ENCODE measurements at places on chromosomes 4 and X. TPM values are rescaled to one million over a fixed set of nuclear protein-coding genes. Genes with fewer than 3 reads are reported as not detected.

MAGED1 gene
- polyA plus RNA-seq, result 310 TPM

ZCCHC12 gene
- 25.2 TPM for polyA plus RNA-seq

ENOPH1 gene
- 23.5 TPM for polyA plus RNA-seq

EGF gene
- polyA plus RNA-seq, result not detected

ZNF718 gene
- 2.5 TPM for polyA plus RNA-seq

PF4V1 gene
- polyA plus RNA-seq, result not detected

SEC24D gene
- 36.4 TPM for polyA plus RNA-seq

HTR2C gene
- not detected for polyA plus RNA-seq

MXRA5 gene
- 0.70 TPM for polyA plus RNA-seq

CT47B1 gene
- not detected for polyA plus RNA-seq

SNX12 gene
- polyA plus RNA-seq, result 34.5 TPM

CT47A7 gene
- not detected for polyA plus RNA-seq

ZNF157 gene
- 0.57 TPM for polyA plus RNA-seq

HPGDS gene
- polyA plus RNA-seq, result 0.70 TPM

UGT2B7 gene
- not detected for polyA plus RNA-seq

TRAM1L1 gene
- polyA plus RNA-seq, result 2.0 TPM

NXF2 gene
- polyA plus RNA-seq, result not detected

ARX gene
- polyA plus RNA-seq, result 78.0 TPM

KIF4A gene
- 0.23 TPM for polyA plus RNA-seq

GAB3 gene
- polyA plus RNA-seq, result 0.96 TPM

PLXNB3 gene
- polyA plus RNA-seq, result 3.6 TPM

GPR143 gene
- polyA plus RNA-seq, result 4.2 TPM

ETDA gene
- not detected for polyA plus RNA-seq

BMPR1B gene
- polyA plus RNA-seq, result 4.9 TPM

UNC5C gene
- polyA plus RNA-seq, result 8.9 TPM

USP53 gene
- 10.7 TPM for polyA plus RNA-seq

NOP14 gene
- polyA plus RNA-seq, result 18.3 TPM

PLAC1 gene
- polyA plus RNA-seq, result 0.43 TPM

IGSF1 gene
- 3.5 TPM for polyA plus RNA-seq

ADAM29 gene
- not detected for polyA plus RNA-seq

LUZP4 gene
- not detected for polyA plus RNA-seq

SMIM43 gene
- polyA plus RNA-seq, result 0.11 TPM

DCX gene
- 0.04 TPM for polyA plus RNA-seq

BEND2 gene
- polyA plus RNA-seq, result 0.02 TPM

ASB11 gene
- 0.06 TPM for polyA plus RNA-seq

IRS4 gene
- 1.5 TPM for polyA plus RNA-seq

TMEM255A gene
- 14.2 TPM for polyA plus RNA-seq

MAGEA12 gene
- polyA plus RNA-seq, result not detected

TAPT1 gene
- polyA plus RNA-seq, result 18.3 TPM

TLR10 gene
- polyA plus RNA-seq, result 0.35 TPM

SYNPO2 gene
- polyA plus RNA-seq, result 121 TPM
